ENCODE measurements at places on chromosomes 2 and 18. TPM values are rescaled to one million over a fixed set of nuclear protein-coding genes. Genes with fewer than 3 reads are reported as not detected.

SERPINB11 gene
- total RNA-seq = not detected

TMEM198 gene
- total RNA-seq = 15.7 TPM

CENPA gene
- total RNA-seq = 1.3 TPM

SLC9A2 gene
- 0.63 TPM for total RNA-seq

MFF gene
- total RNA-seq = 186 TPM

ABCB11 gene
- 1.6 TPM for total RNA-seq

C2orf81 gene
- total RNA-seq = 1.6 TPM

CPLX4 gene
- not detected for total RNA-seq

CD207 gene
- not detected for total RNA-seq

TGFA gene
- 7.5 TPM for total RNA-seq

IL1F10 gene
- total RNA-seq = not detected

SDC1 gene
- 5.3 TPM for total RNA-seq

ALKAL2 gene
- total RNA-seq = not detected

IL36RN gene
- not detected for total RNA-seq

SCN3A gene
- 313 TPM for total RNA-seq

COL3A1 gene
- total RNA-seq = 19.1 TPM

TLX2 gene
- total RNA-seq = not detected

FBXO48 gene
- 0.94 TPM for total RNA-seq

COLEC12 gene
- total RNA-seq = 5.0 TPM

NCKAP1 gene
- 259 TPM for total RNA-seq

GPR45 gene
- total RNA-seq = 0.94 TPM

WDR7 gene
- 138 TPM for total RNA-seq

GAD1 gene
- 162 TPM for total RNA-seq
